ENCODE measurements at places on chromosomes 11 and 22.

GRCh38 chr11:94133752-94134151 lies 5.1 kb downstream of the PANX1 start:
- no peak for DNase-seq

GRCh38 chr11:32892355-32893092 lies at the start of gene QSER1:
QSER1 (plus strand) TSS chr11:32892811; CDS start chr11:32893126, 315 bp downstream.
- peak; percentile 56 for DNase-seq

GRCh38 chr11:113351068-113351450 lies 36.5 kb upstream of the ANKK1 start:
- DNase-seq = no peak

- no peak for DNase-seq
Observed at GRCh38 chr11:44952500-44953260, 2.0 kb upstream of the TP53I11 start.

- DNase-seq = no peak
Observed at GRCh38 chr22:36162127-36163034, 1.8 kb upstream of the APOL3 start.

GRCh38 chr22:40046126-40046525 lies 51.4 kb downstream of the FAM83F start:
- no peak for DNase-seq

GRCh38 chr11:15758857-15759465 lies 597.4 kb downstream of the SOX6 start:
- no peak for DNase-seq

Measured in stimulated activated CD8-positive, alpha-beta memory T cell treated with anti-CD3 and anti-CD28 coated beads, Interleukin-2, amount 100 ng/mL, for 1 hour (primary cell).